Inflammatory macrophage treated with lipopolysaccharide for 4 hours (primary cell): ENCODE measurements at places on chromosomes 16 and 17.

GRCh38 chr17:19549746-19550623 is 16.3 kb downstream of the SLC47A1 start:
- DNase-seq = no peak

DNA sequence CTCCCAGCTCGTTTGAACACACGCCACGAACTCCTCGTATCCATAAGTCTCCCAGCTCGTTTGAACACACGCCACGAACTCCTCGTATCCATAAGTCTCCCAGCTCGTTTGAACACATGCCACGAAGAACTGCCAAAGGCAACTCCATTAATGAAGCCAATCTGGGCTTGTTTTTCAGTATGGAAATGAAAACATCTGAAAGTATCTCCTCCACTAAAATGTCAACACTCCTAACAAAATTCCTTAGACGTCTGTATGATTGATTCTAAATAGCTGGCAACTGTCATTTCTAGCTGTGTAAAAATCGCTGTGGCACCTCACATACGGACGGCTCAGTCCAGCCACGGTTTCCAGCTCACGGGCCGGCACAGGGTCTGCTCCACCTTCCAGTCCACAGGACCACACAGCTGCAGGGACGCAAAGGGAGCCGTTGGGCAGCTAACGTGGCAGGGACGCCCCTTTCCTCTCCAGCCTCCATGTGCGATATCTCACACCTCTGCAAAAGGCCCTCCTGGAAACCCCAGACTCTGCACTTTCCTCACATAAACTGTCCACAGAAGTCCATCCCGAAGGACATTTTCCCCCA is 67.1 kb upstream of the METRNL start:
- DNase-seq = no peak

- peak; percentile 54 for DNase-seq
Measured at GRCh38 chr17:63190821-63191370, 224.9 kb downstream of the TANC2 start.

DNA sequence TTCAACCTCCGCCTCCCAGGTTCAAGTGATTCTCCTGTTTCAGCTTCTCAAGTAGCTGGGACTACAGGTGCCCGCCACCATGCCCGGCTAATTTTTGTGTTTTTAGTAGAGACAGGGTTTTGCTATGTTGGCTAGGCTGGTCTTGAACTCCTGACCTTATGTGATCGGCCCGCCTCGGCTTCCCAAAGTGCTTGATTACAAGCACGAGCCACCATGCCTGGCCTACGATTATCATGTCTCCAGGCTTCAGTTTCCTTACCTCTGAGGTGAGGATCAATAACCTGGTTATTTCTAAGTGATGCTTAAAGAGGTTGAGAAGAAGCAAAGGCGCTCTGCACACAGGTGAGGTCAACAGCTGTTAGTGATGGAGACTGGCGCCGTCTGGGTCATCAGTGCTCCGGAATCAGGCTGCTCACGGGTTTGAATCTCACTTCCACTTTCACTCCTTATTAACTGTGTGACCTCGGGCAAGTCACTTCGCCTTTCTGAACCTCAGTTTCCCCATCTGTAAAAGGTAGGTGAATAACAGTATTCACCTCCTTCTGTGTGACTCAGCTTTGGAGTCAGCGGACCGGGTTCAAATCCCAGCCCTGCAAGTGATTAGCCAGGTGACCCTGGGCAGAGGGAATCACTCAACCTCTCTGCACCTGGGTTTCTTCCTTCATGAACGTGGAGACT is 745 bp upstream of the ABCC1 start:
- DNase-seq = peak; percentile 66

GRCh38 chr17:37206299-37206698 is 169.5 kb upstream of the C17orf78 start:
- no peak for DNase-seq

DNA sequence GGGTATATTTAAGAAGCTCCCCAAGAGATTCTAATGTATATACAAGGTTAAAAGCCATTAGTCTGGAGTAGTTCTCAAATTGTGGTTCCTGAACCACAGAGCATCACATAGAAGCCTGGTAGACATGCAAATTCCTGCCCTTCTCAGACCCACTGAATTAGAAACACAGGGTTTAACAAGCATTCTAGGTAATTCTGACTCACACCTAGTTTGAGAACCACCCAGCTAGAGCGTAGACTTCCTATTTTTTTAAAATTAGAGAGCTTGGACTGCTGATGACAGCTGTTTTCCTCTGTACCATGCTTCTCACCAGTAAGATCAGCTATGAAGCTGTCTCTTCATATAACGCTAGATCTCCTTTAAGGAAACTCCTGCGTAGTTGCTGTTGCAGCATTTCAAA is 50.6 kb downstream of the HS3ST3B1 start:
- peak; percentile 97 for DNase-seq

- no peak for DNase-seq
Measured at GRCh38 chr17:67679225-67679624, 38.5 kb upstream of the NOL11 start.

- no peak for DNase-seq
Measured at GRCh38 chr16:70151941-70152509, 21.6 kb upstream of the CLEC18C start.

DNA sequence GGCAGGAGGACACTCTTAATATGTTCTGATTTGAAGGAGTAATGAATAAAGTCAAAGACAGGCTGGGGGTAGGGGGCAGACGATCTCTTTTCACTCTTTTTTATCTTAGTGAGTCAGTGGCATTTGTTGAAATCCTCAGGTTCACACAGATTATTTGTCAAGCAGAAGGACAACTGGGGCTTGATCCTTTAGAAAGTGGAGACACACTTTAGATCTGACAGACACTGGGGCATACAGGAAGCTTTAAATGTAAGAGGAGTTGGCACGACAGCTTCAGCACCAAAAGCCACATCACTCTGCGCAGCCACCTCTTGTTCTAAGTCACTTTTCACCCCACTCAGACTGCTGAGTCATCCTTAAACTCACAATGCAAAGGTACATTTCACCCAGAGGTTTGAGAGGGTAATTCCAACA is 121.5 kb downstream of the STXBP4 start:
- DNase-seq = no peak

DNA sequence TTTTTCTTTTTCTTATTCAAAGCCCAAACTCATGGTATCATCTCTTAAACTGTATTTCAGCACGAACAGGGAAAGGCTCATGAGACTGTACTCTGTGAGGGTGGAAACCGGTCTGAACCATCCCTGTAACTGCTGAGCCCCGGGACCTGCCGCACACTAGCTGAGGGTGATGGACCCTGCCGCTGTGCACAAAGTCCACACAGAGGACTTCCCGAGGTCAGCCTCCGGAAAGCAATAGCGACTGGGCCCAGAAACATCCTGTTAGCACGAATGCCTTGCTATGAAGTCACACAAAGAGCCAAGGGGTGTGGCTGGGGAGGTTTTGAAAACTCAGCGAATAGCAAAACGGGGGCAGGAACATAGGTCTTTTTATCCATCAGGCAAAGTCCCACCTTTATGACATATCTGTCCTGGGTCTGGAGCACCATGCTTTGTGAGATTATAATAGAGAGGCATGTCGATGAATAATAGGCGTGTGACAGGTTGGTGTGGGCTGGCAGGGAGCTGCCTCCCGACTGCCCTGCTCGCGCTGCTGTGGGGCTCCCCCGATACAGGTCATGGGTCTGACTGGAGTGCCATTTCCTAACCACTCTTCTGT is 33.4 kb downstream of the CDK5R1 start:
- DNase-seq = peak; percentile 62

DNA sequence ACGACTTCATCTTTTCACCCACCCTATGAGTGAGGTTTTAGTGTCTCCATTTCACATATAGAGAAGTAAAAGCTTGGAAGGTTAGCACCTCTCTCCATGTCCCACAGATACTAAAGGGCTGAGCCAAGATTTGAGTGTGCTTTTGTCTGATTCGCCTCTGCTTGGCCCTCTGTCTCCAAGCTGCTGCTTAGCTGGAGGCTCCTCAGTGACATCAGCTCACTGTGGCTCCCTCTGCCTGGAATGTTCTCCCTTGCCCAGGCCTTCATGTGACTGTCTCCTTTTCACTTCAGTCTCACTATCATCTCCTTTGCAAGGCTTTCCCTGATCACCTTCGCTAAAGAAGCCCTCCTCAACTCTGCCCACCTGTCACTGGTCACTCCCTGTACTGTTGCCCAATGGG is 84.5 kb upstream of the HSBP1 start:
- no peak for DNase-seq
